ENCODE measurements at places on chromosomes 2 and 18.

GRCh38 chr18:34493099-34493544 is 217.0 kb upstream of the DTNA start:
- DNase-seq = no peak

GRCh38 chr2:206851521-206851920 is 86.1 kb downstream of the FASTKD2 start:
- no peak for DNase-seq

DNA sequence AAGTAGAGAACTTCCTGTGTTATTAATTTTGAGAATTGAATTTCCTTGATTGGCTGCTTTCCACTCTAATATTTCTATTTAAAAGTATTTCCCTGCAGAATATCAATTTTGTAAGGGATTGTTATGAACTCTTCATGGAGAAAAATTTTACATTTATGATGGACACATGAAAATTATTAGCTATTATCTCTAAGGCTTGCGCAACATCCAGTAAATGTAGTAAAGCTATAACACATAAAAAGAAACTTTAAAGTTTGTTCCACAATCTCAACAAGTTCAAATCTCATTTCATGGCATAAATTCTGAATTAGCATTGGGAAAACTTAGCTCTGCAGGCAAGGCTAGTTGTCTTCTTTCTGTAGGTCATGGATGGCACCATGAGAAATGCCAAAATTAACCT is 4.2 kb upstream of the EML4 start:
- no peak for DNase-seq

- no peak for DNase-seq
These were observed 122.7 kb downstream of the DNER start for GRCh38 chr2:229591611-229592010.

- DNase-seq = no peak
These were observed 11.9 kb downstream of the NGEF start for GRCh38 chr2:233000886-233001750.

DNA sequence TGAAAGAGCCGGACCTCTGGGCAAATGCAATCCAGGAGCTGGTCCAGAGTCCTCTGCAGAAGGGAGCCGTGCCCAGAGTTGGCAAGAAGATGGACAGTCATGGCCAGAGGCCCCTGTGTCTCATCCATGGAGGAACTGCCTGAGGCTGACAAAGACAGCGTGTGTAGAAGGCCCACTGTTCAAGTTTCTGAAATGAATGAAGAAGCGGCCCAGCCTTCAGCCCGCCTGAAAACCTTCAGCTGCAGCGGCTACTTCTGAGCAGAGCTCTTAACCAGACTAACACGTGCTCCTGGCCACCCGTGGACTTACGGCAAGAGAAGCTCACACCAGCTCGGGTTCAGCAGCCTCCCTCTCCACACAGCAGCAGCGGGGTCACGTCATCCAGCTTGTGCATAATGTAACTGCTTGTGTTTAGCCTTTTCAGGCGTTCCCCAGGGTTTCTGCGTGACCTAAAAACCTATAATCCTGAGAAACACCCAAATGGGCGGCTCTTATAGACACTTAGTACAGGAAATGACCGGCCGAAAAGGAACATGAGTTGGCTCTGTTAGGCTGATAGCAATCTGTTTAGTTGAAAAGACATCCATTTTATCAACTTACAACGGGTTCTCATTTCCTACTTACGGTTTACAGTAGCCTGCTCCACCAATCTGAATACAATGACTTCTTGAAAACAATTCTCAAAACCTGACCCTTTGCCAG is at the start of gene FAM124B:
FAM124B (minus strand) TSS at position 467 of the 702 bp plus-strand sequence; CDS start at position 128, 339 bp downstream.
- peak; percentile 17 for DNase-seq

DNA sequence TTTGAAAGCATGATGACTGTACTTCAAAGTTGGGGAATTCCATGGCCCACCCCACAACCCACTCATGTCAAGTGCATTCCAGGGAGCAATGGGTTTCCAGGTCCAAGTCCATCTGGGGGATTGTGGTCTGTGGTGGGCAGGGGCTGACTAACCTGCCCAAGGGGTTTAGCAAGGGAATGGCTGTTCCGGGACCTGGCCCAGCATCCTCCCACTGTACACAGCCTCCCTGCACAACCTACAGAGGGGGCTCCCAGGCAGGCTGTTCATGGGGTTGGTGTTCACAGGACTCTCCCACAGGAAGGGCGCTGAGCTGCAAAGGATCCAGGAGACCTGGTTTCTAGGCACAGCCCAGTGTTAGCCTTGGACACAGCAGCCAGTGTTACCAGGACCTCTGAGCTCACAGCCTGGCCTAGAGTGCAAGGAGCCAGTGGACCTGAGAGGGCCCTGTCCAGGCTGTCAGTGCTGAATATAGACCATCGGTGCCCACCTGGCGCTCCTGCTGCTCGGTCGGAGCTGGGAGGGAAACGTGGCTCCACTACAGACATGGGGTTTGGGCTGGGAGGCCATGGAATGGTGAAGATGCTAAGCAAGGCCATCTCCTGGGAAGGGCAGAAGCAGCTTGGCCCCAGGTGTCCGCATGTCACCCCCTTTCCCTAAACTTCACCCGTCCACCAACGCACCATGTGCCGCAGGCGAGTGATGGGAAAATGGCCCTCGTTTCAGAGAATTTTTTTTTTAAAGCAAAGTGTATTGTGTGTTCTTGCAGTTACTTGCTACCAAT is 317.2 kb downstream of the GBX2 start:
- no peak for DNase-seq

- DNase-seq = no peak
These were observed 204.8 kb upstream of the GALNT5 start for GRCh38 chr2:157052685-157053224.
